Activated gamma-delta T cell treated with Interleukin-2 at 50 U/mL for 16 hours (primary cell): ENCODE measurements at places on chromosomes 2 and 18.

- no peak for DNase-seq
Observed at GRCh38 chr2:65587779-65588178, 155.4 kb upstream of the SPRED2 start.

- no peak for DNase-seq
Observed at GRCh38 chr2:23685181-23685580, 241.7 kb downstream of the ATAD2B start.

DNA sequence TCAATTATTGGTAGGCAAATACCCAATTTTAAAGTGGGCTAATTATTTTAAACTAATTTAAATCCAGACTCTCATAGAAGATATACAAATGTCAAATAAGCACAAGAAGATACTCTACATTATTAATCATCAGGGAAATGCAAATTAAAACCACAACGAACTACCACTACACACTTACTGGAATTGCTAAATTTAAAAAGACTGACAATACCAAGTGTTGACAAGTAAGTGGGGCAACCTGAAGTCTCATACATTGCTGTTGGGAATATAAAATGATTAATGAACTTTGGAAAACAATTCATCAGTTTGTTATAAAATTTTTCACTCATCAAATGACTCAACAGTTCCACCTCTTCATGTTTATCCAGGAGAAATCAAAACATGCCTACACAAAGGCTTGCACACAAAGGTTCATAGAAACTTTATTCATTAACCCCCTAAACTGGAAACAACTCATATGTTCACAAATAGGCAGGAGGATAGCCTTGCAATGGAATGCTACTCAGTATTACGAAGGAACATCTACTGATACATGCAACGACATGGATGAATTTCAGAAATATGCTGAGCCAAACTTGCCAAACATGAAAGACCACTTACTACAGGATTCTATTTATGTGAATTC is 120.8 kb downstream of the MCFD2 start:
- DNase-seq = no peak

DNA sequence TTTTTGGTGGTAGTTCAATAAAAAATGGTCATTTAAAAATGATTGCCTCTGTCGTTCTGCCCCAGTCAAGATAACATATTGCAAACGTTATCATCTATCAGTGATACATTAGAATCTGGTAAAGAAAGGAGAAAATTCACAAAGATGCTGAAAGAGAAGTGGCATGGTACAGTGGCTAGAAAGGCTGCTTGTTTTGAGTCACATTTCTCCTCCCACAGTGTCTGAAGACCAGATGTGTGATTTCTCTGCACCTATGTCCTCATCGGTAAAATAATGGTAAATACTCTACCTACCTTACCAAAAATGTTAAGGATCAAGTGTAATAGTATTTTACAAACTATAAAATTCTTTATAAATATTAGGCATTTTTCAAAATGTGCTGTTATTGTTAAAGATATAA is 76.1 kb upstream of the NOSTRIN start:
- DNase-seq = no peak

DNA sequence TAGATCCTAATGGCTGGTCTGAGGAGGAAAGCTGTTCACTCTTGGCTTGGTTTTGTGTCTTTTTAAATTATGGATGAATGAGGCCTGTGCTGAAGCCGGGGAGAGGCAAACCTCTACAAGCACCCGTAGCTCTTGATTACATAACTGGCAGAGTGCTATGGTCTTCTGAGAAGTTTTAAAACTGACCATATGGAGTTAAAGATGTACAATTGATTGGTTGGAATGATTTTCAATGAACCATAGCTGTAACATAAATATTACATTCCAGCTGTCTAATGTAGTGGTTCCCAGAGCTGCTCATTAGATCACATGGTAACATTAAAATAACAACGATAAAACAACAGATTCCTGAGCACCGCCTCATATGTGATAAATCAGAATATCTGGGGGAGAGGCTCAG is 71.1 kb upstream of the MAP4K3 start:
- no peak for DNase-seq

DNA sequence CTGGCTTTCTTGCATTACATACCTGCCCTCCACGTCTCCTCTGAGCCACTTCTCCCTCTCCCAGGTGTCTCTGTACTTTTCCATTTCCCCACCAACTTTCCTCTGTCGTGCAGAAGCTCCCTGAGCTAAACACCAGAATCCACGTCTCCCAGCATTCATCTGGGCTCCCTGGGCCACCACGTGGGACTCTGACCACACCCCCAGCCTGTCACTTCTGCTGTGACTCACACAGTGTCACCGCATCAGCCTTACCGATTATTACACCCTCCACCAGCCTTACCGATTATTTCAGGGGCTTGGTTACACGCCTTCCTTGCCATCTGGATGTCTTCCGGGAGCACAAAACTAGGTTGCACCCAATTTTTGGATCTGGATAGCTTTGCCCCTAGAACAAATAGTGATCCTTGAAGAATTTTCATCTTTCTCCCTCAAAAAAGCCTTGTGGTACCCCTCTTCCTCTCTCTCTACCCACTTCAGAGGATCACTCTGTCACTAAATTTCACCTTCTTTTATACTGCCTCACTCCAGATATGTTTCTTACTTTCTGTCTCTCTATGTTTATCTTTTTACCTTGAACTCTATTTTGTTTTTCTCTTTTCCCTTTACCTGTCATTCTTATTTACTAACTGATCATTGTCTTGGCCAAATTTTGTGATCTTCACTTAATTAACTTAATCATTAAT is 136.9 kb upstream of the CAB39 start:
- peak; percentile 59 for DNase-seq
